Inflammatory macrophage treated with lipopolysaccharide for 1 hour (primary cell): ENCODE measurements at places on chromosomes 12 and 14.

DNA sequence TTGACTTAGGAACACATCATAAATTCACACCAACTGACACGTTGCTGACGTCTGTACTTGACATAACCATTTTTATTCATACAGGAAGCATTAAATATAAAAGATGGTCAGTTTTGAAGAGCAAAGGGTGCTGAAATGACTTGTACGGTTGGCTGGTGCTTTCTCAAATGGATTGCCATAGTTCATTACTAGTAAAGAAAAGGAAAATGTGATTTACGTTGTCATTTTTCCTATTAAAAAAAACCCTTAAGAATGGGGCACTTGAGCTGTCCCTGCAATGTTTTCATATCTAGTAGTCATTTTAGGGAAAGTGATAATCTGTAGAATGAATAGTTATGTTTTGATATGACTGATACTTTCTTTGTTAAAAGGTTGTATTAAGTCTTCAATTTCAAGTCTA, 22.5 kb upstream of the MANSC4 start:
- no peak for DNase-seq

GRCh38 chr14:103137689-103138300, 14.5 kb downstream of the TNFAIP2 start:
- DNase-seq = no peak

DNA sequence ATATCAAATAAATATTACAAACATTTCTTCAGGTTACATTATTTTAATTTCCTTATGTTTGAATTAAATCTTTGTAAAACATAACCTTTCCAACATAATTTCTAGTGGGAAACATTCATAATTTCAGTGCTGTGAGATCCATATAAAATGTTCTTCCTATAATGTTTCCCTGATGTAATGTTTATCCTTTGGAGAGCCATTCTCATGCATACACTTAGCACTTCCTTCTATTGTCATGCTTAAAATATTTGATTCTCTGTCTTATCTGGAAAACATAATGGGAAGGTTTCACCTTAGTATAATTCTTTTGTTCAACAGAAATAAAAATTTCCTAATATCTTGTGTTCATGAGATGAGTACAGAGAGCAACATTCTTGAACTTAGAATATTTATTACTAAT, 472.5 kb downstream of the ADAMTS20 start:
- DNase-seq = no peak

- DNase-seq = no peak
Observed at GRCh38 chr14:98798099-98798498, 473.9 kb downstream of the BCL11B start.
